ENCODE measurements at places on chromosomes 3 and 15. TPM values are rescaled to one million over a fixed set of nuclear protein-coding genes. Genes with fewer than 3 reads are reported as not detected.

- no peak for DNase-seq
These were observed 249.5 kb upstream of the AZI2 start for GRCh38 chr3:28598165-28598564.

GRCh38 chr3:157107644-157108133 is 52.3 kb downstream of the CCNL1 start:
- DNase-seq: no peak

Gene MYEF2
- total RNA-seq: 2.8 TPM

DNA sequence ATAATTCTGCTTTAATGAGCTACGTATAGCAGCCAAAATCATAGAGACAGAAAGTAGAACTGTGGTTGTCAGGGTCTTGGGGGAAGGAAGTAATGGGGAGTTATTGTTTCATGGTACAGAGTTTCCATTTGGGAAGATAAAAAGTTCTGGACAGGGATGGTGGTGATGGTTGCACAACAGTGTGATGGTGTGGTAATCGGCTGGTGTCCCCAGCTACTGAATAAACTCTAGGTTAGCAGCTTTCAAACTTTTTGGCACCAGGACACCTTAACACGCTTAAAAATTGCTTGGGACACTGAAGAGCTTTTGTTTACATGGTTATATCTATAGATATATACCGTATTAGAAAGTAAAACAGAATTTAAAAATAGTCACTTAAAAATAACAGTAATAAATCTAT is 166.0 kb downstream of the NEK11 start:
- no peak for DNase-seq

Gene MEGF11
- 0.35 TPM for total RNA-seq

Data from muscle of leg (tissue), 16 donors.